Tibial nerve (tissue), 4 donors: ENCODE measurements at places on chromosomes 7 and 10.
A peak's percentile ranks its signal among the peaks of the same experiment; 100 is the strongest.

DNA sequence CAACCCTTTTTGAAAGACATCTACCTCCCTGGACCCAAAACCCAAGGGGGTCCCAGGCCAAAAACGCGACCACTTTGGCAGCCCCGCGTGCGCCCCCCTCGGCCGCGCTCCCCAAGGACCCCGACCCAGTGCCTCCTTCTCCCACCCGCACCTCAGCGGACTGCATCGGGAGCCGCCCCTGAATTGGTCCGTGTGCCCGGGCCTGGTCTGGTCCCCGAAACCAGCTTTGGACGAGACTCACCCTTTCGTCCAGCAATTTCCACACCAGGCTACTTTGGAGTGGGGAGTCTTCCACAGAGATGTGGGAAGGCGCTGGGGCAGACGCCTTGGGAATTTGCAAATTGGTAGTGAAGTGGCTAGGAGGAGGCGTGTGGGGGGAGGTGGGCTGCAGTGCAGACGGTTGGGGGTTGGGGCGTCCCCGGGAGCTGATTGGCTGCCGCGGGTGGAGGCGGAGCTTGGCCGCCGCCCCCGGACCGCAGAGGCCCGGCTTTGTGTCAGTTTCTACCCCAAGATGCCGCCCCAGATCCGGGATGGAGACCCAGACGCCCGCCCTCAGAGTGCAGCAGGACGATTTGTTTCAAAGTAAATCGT lies 16.9 kb downstream of the TCAF1 start:
- H3K27ac ChIP-seq = no peak overlapping the region
- H3K4me3 ChIP-seq = peak overlapping the region; percentile 55
- no peaks in the 10 kb centered on the region for H3K27me3 ChIP-seq
- H3K4me1 ChIP-seq = peaks cover 38% of the 10 kb centered on the region

DNA sequence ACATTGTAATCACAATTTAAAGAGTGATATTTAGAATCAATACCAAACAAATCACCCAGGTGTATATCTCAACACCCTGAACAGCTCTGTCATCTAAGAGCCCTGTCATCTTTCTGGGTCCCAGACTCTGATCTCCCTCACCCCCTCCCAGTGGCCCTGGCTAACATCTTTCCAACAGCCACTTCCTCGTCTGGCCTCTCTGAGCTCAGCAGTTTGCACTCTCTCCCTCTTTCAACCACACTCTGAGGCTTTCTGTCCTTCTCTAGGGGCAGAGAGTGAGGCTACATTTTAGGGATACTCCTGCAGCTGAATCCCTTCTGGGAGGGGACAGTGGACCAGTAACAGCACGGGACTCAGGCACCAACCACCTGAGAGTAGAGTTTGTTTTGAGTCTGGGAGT lies 17.1 kb upstream of the PRRT4 start:
- no peaks in the 10 kb centered on the region for H3K4me1 ChIP-seq
- H3K4me3 ChIP-seq = no peak overlapping the region
- H3K36me3 ChIP-seq = no peaks in the 10 kb centered on the region
- DNase-seq = no peak

DNA sequence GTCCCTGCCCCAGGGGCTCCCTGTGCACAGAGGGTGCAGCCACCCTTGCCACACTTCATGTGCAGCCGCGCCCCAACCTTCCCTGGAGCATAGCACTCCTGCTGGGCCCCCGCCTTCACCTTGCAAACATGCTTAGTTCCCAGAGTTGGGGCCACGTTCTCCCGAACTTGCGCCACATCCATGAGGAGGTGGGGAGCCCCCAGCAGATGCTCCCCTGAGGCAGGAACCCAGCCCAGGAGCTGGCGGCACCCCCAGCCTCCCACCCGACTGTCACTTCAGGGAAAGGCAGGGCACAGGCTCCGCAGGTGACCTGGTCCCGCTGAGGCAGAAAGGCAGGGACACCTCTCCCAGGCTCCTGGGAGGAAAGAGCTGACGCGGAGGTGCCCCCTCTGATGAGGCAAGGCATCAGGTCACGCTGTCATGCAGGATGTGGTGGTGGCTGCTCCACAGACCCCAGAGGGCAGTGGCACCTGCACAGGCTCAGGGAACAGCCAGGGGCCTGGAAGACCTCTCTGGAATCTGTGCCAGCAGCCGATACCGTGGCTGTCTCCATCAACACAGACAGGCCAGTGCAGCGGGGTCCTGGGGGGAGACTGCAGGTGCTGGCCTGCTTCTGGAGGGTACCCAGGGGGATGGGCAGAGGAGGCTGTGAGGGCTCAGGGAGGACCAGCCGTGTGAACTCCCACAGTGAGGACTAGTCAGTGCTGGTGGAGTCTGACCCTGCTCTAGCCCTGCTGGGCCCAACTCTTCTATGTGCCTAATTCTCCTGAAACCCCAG lies 221.3 kb downstream of the MAD1L1 start:
- H3K36me3 ChIP-seq = peaks cover 47% of the 10 kb centered on the region
- H3K4me3 ChIP-seq = no peak overlapping the region
- DNase-seq = no peak
- H3K27ac ChIP-seq = no peak overlapping the region

DNA sequence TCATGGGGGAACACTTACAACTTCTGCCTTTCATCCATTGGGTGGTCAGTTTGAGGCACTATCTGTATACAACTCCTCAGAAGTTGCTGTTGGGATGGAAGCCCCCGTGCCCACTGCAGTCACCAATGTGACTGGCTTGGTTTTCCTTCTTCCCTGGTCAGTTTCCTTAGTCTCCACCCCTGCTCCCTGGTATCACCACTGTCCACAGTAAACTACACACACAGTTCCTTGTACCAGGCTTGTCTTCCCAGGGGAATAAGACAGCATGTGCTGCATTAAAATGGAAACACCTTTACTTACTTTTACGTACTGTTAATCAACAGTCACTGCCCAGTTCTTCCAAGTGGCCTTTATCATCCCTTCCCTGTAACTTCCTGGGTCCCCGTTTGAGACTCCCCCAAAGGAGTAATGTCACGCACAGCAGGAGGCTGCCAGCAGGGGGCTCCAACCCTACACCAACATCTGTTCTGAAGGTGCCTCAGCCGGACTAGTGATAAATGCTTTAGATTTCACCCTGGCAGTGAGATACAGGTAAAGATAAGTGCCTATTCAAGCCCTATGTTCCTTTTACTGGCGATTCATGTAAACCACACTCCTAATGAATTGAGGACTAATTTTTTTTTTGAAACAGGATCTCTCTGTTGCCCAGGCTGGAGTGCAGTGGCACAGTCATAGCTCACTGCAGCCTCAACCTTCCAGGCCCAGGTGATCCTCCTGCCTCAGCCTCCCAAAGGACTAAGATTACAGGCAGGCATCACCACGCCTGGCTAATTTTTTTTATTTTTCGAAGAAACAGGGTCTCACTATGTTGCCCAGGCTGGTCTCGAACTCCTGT lies 45.3 kb upstream of the PIK3AP1 start:
- H3K4me3 ChIP-seq = no peak overlapping the region
- DNase-seq = peak; percentile 74
- H3K4me1 ChIP-seq = no peaks in the 10 kb centered on the region
- H3K27ac ChIP-seq = no peak overlapping the region
- H3K27me3 ChIP-seq = no peaks in the 10 kb centered on the region
- no peaks in the 10 kb centered on the region for H3K36me3 ChIP-seq

DNA sequence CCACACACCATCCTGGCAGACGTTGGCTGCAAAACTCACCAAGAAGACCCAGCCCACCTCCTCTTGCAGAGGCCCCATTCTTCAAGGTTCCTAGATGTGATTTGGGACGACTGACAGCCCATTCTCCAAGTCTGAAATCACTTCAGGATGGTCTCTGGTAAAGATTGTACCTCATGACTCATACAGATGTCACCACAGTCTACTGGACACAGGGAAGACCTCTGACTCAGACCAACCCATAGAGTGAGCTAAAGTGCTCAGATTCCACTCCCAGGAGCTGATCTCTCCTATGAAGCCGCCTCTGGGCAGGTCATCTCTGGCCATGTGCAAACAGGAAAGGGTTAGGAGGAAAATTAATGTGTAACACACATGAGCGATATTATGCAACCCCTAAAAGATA lies 102.4 kb upstream of the VWC2 start:
- no peak overlapping the region for H3K4me3 ChIP-seq
- no peak for DNase-seq
- no peaks in the 10 kb centered on the region for H3K36me3 ChIP-seq

DNA sequence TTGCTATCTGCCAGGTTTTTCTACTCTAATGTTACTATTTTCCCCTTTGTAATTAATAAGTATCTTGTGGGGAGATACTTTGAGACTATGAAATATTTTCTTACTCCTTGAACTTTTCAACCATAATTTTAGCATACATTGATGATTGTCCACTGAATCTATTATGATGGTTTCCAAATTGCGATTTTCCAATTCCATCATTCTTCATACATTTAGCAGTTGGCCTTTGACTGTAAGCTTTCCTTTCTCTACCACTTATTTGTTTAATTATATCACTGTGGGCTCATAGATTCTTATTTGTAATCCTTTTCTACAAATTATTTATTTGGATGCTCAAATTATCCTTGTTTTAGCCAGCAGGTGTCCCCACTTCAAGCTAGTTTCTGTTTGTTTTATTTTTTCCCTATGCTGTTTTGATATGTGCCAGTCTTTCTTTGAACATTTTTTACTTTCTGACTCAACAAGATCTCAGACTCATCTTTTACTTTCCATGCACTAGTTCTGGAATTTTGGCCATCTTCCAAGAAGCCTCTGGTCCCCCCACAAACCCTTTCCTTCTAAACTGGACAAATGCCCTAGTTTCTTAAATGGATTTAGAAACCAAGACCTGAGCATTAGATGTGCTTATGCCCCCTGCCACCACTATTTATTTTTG lies 11.4 kb upstream of the MRPS16 start:
- no peaks in the 10 kb centered on the region for H3K36me3 ChIP-seq
- no peak for DNase-seq
- H3K4me1 ChIP-seq = no peaks in the 10 kb centered on the region
- no peaks in the 10 kb centered on the region for H3K27me3 ChIP-seq
- no peak overlapping the region for H3K27ac ChIP-seq

DNA sequence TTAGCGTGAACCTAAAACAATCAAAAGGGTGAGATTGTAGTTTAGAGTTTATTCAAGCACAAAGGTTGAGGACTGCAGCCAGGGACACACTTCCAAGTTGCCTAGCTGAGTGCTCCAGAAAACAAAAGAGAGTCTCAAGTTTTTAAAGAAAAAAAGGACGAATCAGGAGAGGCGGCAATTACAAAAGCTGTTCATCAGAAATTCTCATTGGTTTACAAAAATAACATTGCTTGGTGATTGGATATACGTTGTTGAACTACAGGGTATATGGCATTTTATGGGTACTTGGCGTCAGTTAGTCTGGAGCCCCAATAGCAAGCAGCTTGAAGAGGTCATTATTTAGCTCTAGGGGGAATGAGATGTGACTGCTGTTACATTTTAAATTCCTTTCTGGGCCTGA lies 11.5 kb downstream of the ZNF438 start:
- peak overlapping the region; percentile 37 for H3K27ac ChIP-seq
- H3K36me3 ChIP-seq = no peaks in the 10 kb centered on the region
- H3K27me3 ChIP-seq = no peaks in the 10 kb centered on the region

DNA sequence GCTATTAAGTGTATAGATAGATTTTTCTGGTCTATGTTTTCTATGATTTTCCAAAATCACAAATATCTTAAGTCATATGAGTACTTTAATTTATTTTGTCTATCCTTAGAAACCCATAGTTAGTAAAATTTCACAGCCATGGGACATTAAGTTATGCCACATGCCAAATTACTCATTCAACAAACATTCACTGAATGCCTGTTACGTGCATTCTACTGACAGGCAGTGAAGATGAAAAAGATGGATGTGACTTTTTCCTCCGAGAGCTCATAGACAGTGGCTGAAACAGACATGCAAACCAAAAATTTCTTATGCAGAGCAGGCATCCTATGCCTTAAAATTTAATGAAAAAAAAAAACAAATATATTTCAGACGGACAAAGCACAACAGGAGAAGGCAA lies 84.9 kb downstream of the CHRM2 start:
- H3K4me3 ChIP-seq = no peak overlapping the region
- DNase-seq = no peak
- H3K27me3 ChIP-seq = no peaks in the 10 kb centered on the region
- H3K27ac ChIP-seq = no peak overlapping the region
- no peaks in the 10 kb centered on the region for H3K36me3 ChIP-seq

GRCh38 chr7:128322040-128322643 lies 21.6 kb downstream of the RBM28 start:
- H3K4me1 ChIP-seq = peaks cover 4% of the 10 kb centered on the region
- H3K27me3 ChIP-seq = no peaks in the 10 kb centered on the region
- no peak for DNase-seq
- H3K4me3 ChIP-seq = no peak overlapping the region
